Cerebellum (tissue), 4 donors: ENCODE measurements at places on chromosomes 6 and 20. TPM values are rescaled to one million over a fixed set of nuclear protein-coding genes. Genes with fewer than 3 reads are reported as not detected.

C6orf58 gene
- total RNA-seq = not detected

WTAP gene
- total RNA-seq = 109 TPM

SCGN gene
- total RNA-seq = 0.36 TPM

DUSP15 gene
- total RNA-seq = 6.1 TPM

HSPA12B gene
- total RNA-seq = 3.3 TPM

SASH1 gene
- 34.3 TPM for total RNA-seq

LHFPL5 gene
- total RNA-seq = 1.00 TPM

CTCFL gene
- not detected for total RNA-seq

CALHM4 gene
- not detected for total RNA-seq

ANGPT4 gene
- 0.09 TPM for total RNA-seq

ELOVL4 gene
- 29.2 TPM for total RNA-seq

TTPAL gene
- total RNA-seq = 13.9 TPM

PSORS1C2 gene
- not detected for total RNA-seq

RWDD2A gene
- total RNA-seq = 5.9 TPM

LRP11 gene
- 26.6 TPM for total RNA-seq

TRIM15 gene
- total RNA-seq = not detected

MUC21 gene
- total RNA-seq = not detected

TLDC2 gene
- total RNA-seq = 0.54 TPM

PKHD1 gene
- 0.18 TPM for total RNA-seq

CYP24A1 gene
- total RNA-seq = 1.1 TPM

MAS1 gene
- total RNA-seq = 0.09 TPM

ARMC12 gene
- total RNA-seq = 0.54 TPM

CYP39A1 gene
- 8.5 TPM for total RNA-seq

RNF182 gene
- 18.6 TPM for total RNA-seq

PTPRK gene
- total RNA-seq = 86.3 TPM

APOBEC2 gene
- not detected for total RNA-seq

GLO1 gene
- 69.3 TPM for total RNA-seq

JAG1 gene
- 50.8 TPM for total RNA-seq

FOXF2 gene
- 2.4 TPM for total RNA-seq

FAM184A gene
- 30.4 TPM for total RNA-seq

LGSN gene
- not detected for total RNA-seq

PCMTD2 gene
- 93.7 TPM for total RNA-seq

SPATA2 gene
- total RNA-seq = 2.6 TPM

PET117 gene
- total RNA-seq = 8.3 TPM

DNMT3B gene
- 9.3 TPM for total RNA-seq

SIM1 gene
- total RNA-seq = not detected

SLC22A16 gene
- total RNA-seq = 0.91 TPM

JPH2 gene
- 0.36 TPM for total RNA-seq

C6orf132 gene
- total RNA-seq = not detected

PDYN gene
- 0.45 TPM for total RNA-seq

ZNF133 gene
- 20.9 TPM for total RNA-seq

CCM2L gene
- total RNA-seq = 4.8 TPM

TTLL9 gene
- total RNA-seq = 2.5 TPM

AFG1L gene
- total RNA-seq = 9.3 TPM

UNC5CL gene
- total RNA-seq = 0.64 TPM

GNRH2 gene
- not detected for total RNA-seq

ADGRB3 gene
- 237 TPM for total RNA-seq

TMEM151B gene
- total RNA-seq = 25.6 TPM
